Dermis blood vessel endothelial cell (primary cell): ENCODE measurements at places on chromosomes 3 and 15.

- no peak for DNase-seq
These were observed 106.6 kb downstream of the FBN1 start for GRCh38 chr15:48538941-48539340.

- no peak for DNase-seq
These were observed 201.8 kb downstream of the CNTN6 start for GRCh38 chr3:1294586-1294985.

DNA sequence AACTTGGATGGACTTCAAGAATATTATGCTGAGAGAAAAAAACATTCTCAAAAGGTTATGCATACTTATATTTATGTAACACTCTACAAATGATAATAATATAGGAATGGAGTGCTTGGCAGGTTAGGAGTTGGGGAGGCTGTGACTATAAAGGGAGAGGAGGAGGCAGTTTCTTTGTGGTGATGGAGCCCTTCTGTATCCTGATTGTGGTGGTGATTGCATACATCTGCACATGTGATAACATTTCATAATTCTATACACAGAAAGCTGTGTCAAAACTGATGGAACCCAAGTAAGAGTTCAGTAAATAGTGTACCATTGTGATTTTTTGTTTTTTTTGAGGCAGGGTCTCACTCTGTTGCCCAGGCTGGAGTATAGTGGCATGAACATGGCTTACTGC is 31.7 kb upstream of the FAM3D start:
- DNase-seq: no peak

DNA sequence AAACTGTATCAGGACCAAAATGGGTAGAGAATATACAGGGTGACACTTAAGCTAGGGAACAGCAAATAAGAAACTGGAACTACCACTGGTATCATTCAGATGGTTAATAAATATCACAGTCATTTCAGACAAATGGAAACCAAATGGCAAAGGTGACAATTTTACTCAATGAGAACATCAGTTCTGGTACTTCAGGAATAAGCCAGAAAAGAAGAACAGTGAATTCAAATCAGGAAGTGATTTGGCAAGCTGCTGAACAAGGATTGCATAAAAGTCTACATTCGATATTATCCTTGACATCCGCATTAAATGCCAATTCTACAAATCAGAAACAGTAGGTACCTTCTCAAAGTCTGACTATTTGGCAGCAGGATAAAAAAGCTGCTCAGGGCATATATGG is 23.5 kb upstream of the STIMATE start:
- DNase-seq: no peak

GRCh38 chr15:34793901-34794300 is 1.4 kb downstream of the ACTC1 start:
- no peak for DNase-seq

DNA sequence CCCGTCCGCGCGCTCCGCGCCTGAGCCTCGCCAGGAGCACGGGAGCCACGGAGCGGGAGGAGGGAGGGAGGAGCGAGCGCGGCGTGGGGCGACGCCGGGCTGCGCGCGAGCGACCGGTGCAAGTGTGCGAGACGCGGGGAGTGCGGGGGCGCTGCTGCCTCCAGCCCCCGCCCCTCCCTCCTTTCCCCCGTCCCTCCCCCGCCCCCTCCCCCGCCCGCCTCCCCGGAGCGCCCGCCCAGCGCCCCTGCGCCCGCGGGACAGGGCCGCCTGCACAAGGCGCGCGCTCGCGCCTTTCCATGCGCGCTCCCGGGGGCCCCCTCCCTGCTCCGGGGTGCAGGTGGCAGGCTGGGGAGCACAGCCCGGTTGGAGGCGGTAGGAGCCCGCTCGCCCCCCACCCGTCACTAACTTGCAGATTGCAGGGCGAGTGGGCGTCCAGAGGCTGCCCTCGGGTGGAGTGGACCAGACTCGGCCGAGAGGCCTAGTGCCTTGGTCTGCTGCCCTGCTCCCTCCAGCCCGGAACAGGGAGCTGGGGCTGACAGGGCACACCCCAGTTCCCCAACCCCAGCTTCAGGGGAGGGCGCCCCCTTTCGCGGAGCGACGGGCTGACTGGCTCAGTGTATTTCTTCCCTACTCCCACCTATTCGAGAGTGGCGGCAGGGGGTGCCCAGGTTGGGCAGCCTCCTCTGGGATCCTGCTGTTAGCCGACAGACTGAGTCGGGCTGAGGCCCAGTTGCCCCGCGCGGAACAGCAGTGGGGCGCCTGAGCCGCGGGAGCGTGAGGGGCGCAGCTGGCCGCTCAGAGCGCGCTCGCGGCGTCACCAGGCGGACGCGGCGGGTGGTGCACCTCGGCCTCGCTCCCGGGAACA is at the start of gene WNT7A:
Gene WNT7A (minus strand): TSS at position 126 of the 865 bp plus-strand sequence. CDS start 255 bp downstream, outside the sequence.
- peak; percentile 58 for DNase-seq
